ENCODE measurements at places on chromosomes 4 and X. TPM values are rescaled to one million over a fixed set of nuclear protein-coding genes. Genes with fewer than 3 reads are reported as not detected.

GRCh38 chrX:31124536-31124935, 52.7 kb upstream of the FTHL17 start:
- no peak for DNase-seq

The S100P gene
- 0.95 TPM for total RNA-seq

GRCh38 chrX:30156880-30157560, 58.3 kb upstream of the MAGEB2 start:
- DNase-seq, result no peak

DNA sequence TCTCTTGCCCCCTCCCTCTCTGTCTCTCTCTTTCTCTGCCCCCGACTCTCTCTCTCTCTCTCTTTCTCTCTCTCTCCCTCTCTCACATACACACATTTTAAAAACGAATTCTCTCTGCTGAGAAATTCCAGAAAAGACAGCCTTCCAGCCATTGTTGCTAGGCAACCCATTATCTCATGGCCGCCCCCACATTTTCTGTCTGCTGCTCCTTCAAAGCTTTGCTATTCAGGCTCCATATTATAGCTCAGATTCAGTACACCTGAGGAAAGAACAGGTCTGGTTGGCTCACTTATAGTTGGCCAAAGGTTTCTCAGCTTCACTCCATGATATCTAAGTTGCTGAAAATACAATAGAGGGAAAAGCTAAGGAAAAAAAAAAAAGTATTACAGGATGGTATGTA, 174.4 kb upstream of the RADX start:
- no peak for DNase-seq

- no peak for DNase-seq
Measured at GRCh38 chr4:14621731-14622463, 380.4 kb upstream of the CPEB2 start.

The SSX2B gene
- not detected for total RNA-seq

- DNase-seq, result no peak
Measured at GRCh38 chrX:64843224-64843623, 133.0 kb downstream of the ZC4H2 start.

GRCh38 chr4:145069361-145069760, 28.6 kb downstream of the ANAPC10 start:
- no peak for DNase-seq

The CXCL5 gene
- 0.22 TPM for total RNA-seq

The PAGE2B gene
- not detected for total RNA-seq

The EDA2R gene
- 4.2 TPM for total RNA-seq

The PDGFC gene
- total RNA-seq, result 131 TPM

DNA sequence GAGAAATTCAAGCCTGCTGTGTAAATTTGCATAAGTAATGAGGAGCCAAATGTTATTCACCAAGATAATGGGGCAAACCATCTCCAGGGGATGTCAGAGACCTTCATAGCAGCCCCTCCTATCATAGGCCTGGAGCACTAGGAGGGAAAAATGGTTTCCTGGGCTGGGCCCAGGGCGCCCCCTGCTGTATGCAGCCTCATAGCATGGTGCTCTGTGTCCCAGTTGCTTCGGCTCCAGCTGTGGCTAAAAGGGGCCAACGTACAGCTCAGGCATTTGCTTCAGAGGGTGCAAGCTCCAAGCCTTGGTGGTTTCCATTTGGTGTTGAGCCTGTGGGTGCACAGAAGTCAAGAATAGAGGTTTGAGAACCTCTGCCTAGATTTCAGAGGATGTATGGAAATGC, 859.3 kb downstream of the RPA4 start:
- no peak for DNase-seq

- no peak for DNase-seq
Measured at GRCh38 chr4:138891631-138892031, 124.0 kb upstream of the NOCT start.

DNA sequence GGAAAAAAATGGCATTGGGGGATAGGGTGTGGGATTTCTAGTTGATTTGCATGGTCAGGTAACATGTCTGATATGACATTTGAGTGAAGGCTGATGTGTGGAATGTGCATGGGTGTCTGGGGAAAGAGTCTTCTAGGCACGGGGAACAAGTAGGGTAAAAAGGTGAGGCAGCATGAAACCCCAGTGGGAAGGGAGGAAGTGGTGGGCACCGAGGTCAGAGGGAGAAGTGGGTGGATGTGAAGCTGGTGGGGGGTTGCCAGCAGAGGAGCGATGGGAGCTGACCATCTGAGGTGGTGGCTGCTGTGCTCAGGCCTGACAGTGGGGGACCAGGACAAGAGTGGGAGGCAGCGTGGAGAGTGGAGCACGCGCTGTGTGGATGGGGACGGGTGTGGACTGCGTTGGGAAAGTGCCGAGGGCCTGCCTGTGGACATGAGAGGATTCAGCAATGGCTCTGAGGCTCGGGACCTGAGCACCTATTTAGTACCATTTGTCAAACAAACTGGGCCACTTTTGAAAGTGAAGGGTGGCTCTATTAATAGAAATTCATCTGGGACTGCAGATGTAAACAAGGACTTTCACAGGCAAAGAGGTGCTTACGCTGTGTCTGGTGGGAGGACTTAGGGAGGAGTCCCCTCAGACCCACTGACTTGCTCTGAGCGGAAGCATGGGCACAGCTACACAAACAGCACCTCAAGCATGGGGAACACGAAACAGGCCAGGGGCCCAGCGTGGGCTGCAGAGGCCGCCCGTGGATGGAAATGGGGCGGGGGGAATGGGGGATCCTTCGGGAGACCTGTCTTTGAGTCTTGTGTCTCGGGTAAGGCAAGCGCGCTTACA, 16.7 kb upstream of the S100P start:
- no peak for DNase-seq

DNA sequence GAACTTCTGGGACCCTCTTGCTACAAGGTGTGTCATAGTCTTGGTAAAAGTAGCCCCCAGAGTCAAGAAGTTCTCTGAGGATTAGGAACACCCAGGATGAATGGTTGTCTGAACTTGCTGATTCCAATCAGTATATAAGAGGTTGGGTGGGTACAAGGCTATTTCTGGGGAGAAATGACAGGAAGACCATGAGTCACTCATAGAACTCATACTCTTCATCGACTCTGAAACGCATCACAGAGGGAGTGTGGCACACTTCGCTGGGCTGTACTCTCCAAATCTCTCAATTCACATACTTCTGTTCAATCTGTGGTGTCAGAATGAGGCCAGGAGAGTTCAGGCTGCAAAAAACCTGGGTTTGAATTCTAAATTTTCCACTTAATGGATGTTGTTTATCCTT, 193.2 kb upstream of the LEF1 start:
- no peak for DNase-seq

All from chondrocyte (in vitro differentiated cells).